ENCODE measurements at places on chromosomes 11 and 22.

- DNase-seq: peak; percentile 98
These were observed at the start of gene MTA2 for GRCh38 chr11:62601372-62602140. TSS of gene MTA2 (minus strand) at chr11:62601865. CDS start at chr11:62601450, 415 bp downstream.

GRCh38 chr11:72789493-72790131, 4.2 kb downstream of the STARD10 start:
- no peak for DNase-seq

DNA sequence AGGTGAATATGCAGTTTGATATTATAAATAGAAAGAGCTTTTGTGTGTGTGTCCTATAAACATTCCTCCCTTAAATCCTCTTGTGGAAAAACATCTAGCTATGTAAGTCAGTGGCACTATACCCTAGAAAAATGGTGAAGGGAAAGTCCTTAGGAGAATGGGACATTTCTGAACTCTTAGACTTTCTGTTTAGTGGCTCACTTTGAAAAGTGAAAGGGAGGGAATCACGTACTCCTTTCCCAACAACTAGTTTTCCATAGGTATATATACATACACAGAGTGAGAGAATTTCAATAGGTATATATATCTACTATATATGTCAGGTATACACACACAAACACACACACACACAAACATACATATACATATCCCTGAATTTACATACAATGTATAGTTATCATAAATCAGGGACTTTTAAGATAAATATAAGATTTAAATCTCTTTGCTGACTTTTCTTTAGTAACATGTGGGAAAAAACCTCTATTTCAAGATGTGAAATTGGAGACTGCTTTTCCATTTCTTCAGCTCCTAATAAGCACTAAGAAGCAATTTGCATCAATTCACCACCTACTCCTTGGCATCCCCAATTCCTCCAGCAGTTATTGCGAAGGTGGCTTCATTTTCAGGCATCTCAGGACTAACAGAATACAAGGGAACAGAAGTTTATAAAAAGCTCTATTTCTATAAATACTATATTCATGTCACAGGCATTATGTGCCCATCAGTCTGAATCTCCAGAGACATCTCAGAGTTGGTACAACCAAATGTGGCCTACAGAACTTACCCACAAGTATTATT, 13.5 kb upstream of the DDX17 start:
- DNase-seq: no peak

DNA sequence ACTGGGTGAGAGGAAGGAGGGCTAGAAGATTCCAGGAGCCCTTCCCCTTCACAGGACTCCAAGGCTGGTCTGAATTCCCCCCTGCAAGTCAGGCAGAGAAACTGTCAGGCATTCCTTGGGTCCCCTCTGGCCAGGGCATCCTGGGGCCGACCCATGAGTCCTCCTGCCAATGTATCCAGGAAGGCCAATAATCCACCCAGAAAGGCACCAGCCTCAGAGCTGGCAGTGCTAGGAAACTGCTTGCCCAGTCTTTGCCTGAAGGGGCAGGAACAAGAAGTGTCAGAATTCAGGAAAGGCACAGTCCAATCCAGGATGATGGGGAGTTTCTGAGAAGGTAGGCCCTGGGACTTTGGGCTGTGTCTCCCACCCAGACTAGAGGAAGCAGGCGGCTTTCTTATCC, 41.0 kb downstream of the BUD13 start:
- no peak for DNase-seq

GRCh38 chr11:113615773-113616172, 90.3 kb downstream of the TMPRSS5 start:
- DNase-seq: no peak

GRCh38 chr11:122261546-122261945, 145.5 kb upstream of the BLID start:
- no peak for DNase-seq

GRCh38 chr11:36730761-36731160, 132.7 kb upstream of the RAG2 start:
- no peak for DNase-seq

DNA sequence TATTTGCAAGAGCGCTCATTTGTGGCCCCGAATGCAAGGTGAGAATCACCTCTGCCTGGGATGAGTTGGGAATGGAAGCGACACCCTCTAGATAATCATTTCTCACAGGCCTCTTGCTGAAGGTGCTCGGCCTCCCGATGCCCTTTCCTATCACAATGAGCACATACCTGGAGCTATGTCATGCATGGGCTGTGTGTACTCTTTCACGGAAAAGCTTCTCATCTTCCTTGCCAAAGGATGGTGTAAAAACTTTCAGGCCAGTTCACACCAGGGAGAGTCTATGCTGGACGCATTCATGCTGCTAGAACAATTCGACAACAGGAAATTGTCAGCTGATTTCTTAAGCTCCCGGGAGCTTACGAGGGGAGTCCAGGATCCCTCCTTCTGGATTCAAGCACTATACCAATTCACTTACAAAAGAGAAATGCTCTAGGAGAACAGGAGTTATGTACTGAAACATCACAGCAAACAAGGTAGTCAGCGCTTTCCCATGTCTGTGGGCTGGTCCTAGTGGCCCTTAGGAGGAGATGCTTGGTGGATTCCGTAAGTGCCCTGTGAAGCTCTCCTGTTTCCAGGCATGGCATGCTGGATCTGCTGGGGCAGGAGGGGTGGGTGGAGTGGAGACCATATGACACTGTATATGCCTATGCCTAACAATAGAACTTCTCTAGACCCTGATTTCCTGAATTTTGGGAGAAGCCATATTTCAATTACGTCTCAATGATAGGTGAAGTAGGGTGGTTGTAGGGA, 53.1 kb upstream of the B3GAT1 start:
- DNase-seq: no peak

DNA sequence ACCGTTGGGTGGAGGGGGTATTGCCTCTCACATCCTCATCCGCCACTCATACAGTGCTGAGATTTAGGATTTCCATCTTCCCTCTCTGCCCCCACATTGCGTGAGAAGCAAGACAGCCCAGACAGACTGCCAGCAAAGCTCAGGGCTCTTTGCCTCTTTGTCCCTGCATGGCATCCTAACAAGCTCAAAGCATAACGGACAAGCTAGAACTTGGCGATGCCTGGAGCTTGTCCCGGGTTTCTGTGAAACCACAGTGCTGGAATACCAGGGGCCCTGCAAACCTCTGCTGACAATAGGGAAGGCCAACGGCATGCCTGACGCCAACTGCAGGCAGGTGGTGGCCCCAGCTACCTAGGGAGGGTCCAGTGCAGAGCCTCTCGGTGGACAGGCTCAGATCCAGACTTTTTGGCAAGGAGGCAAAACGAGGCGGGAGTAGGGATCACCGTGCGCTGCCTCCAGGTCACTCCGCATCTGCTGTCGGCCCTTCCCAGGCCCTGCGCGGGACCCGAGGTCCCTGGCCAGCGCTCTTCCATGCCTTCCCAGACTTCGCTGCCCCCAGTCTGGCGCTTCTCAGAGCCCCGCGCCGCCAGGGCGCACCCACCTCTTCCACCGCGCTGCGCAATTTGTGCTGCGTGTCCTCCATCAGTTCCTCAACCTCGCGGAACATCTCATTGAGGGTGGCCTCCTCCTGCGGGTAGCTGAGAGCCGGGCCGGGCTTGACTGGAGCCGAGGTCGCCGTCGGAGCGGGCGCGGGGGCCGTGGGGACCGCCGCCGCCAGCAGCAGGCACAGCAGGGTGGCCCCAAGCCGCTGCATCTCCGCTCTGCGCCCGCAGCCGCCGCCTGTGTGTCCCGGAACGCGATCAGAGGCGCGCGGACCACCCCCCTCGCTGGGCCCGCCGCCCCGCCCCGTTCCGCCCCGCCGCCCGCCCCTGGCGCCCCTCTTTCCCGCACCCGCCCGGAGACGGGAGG, at the start of gene DKK3:
Gene DKK3, minus strand, starts transcription at position 858 of the 969 bp plus-strand sequence. Its CDS starts 44 bp downstream, at position 814.
- peak; percentile 62 for DNase-seq

DNA sequence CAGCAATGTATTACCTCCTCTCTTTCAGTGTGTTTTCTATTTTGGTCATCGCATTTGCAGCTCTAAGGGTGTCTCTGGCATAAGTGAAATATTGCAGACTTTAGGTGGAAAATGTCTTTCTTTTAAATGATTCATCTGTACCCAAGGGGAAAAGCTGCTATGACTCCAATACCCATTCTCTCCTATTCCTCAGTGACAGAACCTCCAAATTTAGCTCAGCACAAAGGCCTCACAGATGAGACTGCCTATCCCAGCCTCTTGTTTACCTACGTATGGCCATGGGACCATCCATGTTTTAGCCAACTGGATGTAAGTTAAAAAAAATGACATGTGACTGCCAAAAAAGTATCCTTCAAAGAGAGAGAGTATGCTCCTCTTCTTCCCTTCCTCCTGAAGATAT, 7.9 kb downstream of the MTMR2 start:
- no peak for DNase-seq

All from NCI-H1105 treated with DMSO at 0.1 percent for 48 hours (cell line).